ENCODE measurements at places on chromosomes 16 and 17. TPM values are rescaled to one million over a fixed set of nuclear protein-coding genes. Genes with fewer than 3 reads are reported as not detected.

The LUC7L gene
- 83.0 TPM for total RNA-seq

The TBX21 gene
- total RNA-seq, result 89.8 TPM

GRCh38 chr17:73623818-73624217 is 20.4 kb downstream of the SDK2 start:
- no peak for DNase-seq

- DNase-seq, result no peak
Observed at GRCh38 chr17:27981978-27982377, 60.5 kb upstream of the NLK start.

DNA sequence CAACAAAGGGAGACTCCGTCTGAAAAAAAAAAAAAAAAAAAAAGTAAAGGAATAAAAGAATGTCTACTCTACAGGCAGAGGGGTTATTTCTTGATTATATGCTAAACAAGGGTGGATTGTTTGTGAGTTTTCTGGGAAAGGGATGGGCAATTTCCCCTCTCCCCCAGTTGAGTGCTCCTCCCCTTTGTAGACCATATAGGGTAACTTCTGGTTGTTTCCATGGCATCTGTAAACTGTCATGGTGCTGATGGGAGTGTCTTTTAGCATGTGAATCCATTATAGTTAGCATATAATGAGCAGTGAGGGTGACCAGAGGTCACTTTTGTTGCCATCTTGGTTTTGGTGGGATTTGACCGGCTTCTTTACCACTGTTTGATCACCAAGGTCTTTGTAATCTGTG is 4.2 kb upstream of the NME1 start:
- no peak for DNase-seq

DNA sequence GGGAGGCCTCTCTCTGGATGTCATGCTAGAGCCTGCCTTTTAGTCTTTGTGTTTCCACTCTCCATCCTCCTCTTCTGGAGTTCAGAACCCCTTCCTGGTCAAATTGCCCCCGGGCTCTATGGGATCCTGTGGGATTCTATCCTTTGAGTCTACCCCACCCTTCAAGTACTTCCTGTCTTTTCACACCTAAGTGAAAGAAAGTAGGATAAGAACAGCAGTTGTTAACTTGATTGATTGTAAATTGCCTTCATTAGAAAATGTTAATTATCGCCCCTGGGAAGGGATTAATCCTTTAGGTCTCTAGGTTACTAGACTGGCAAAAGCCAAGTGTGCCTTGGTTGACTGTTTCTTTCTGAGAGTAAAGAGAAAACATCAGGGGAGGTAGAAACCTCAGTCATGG is 30.1 kb downstream of the PRKCB start:
- no peak for DNase-seq

Data from activated T-helper 1 cell treated with anti-CD3 and anti-CD28 coated beads, Interleukin-12 subunit alpha, Interleukin-12 subunit beta, Interleukin-2, Interleukin-4 antibody, amounts not matched to agents 30 ng/mL and 10 ng/mL and 1 ng/mL, durations not matched to agents 14 hours and 24 hours and 36 hours (primary cell).